Stimulated activated memory B cell treated with anti-CD40 and anti-IgM and Interleukin-4, amounts not matched to agents 10 μg/mL and 1 μg/mL and 100 μg/mL, for 72 hours (primary cell): ENCODE measurements at places on chromosomes 16 and 17.
A peak's percentile ranks its signal among the peaks of the same experiment; 100 is the strongest.

DNA sequence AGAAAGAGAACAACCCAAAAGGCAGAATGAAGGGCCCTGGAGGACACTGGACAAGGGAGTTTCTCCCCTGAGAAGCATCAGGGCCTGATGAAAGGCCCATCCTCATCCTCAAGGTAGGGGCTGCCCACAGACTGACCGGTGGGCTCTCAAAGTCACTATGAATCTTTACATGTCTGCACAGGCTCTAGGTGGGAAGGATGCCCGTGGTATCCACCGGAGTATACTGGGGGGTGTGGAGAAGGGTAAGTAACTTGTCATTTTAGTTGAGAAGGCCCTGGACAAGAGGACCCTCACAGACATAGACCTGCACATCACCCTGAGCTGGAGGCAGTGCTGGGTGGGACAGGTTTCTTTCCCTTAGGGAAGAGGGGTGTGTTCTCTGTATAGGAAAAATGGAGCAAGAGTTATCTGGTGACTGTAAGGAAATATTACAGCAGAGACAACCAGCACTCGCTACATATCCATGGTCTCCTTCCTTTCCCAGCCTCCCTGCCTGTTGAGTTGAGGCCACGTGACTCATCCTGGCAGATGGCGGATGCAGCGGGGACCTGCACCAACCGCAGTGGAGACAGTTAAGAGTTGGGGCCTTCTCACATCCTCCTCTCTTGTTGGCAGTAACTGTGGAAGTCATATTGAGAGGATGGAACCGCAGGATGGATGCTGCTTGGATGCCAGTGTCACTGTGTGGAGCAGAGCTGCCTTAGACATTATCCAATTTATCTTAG is 45.6 kb upstream of the KCNJ12 start:
- no peak overlapping the region for H3K27ac ChIP-seq
- no peak overlapping the region for H3K4me3 ChIP-seq
- no peaks in the 10 kb centered on the region for H3K27me3 ChIP-seq
- no peak for ATAC-seq
- peaks cover 12% of the 10 kb centered on the region for H3K4me1 ChIP-seq

DNA sequence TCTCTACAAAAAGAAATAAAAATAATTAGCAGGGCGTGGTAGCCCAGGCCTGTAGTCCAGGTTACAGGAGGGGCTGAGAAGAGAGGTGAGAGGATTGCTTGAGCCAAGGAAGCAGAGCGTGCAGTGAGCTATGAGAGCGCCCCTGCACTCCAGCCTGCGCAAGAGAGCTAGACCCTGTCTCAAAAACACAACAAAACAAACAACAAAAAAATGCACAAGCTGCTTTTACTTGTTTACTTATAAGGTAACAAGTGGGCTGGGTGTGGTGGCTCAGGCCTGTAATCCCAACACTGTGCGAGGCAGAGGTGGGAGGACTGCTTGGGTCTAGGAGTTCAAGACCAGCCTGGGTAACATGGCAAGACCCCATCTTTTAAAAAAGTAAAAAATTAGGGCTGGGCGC is 1.7 kb downstream of the CYTH1 start:
- H3K4me1 ChIP-seq = peaks cover 56% of the 10 kb centered on the region
- peaks cover 13% of the 10 kb centered on the region for H3K36me3 ChIP-seq
- H3K4me3 ChIP-seq = peak overlapping the region; percentile 82
- no peak for ATAC-seq
- no peaks in the 10 kb centered on the region for H3K27me3 ChIP-seq
- H3K27ac ChIP-seq = peak overlapping the region; percentile 89

DNA sequence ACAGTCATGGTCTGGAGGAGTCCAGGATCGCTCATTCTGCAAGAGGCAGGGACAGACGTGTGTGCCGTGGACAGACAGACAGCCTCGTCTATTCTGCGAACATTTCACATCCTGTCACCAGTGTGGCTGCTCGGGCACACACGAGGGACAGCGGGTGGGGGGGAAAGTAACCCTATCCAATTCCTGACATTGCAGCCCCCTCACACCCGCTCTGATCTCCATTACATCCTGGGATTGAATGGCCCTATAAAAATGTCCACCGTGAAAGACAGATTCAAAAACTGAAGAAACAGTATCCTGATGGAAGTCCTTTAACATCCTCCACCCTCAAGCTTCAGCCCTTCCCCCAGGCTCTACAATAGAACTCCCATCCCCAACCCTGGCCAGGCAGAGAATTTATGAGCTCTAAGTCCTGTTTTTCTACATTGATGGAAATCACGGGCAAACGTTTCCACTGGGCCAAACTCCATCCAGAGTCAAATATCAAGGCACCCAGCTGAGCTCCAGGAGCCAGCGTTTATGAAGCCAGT is 39.4 kb downstream of the HS3ST3A1 start:
- no peaks in the 10 kb centered on the region for H3K4me1 ChIP-seq
- no peaks in the 10 kb centered on the region for H3K36me3 ChIP-seq
- no peak overlapping the region for H3K4me3 ChIP-seq
- no peaks in the 10 kb centered on the region for H3K27me3 ChIP-seq
- no peak for ATAC-seq

- H3K27ac ChIP-seq = peak overlapping the region; percentile 72
- no peak overlapping the region for H3K4me3 ChIP-seq
- H3K27me3 ChIP-seq = no peaks in the 10 kb centered on the region
- no peaks in the 10 kb centered on the region for H3K36me3 ChIP-seq
- no peak for ATAC-seq
These were observed 51.8 kb downstream of the SMPD3 start for GRCh38 chr16:68396481-68396880.

DNA sequence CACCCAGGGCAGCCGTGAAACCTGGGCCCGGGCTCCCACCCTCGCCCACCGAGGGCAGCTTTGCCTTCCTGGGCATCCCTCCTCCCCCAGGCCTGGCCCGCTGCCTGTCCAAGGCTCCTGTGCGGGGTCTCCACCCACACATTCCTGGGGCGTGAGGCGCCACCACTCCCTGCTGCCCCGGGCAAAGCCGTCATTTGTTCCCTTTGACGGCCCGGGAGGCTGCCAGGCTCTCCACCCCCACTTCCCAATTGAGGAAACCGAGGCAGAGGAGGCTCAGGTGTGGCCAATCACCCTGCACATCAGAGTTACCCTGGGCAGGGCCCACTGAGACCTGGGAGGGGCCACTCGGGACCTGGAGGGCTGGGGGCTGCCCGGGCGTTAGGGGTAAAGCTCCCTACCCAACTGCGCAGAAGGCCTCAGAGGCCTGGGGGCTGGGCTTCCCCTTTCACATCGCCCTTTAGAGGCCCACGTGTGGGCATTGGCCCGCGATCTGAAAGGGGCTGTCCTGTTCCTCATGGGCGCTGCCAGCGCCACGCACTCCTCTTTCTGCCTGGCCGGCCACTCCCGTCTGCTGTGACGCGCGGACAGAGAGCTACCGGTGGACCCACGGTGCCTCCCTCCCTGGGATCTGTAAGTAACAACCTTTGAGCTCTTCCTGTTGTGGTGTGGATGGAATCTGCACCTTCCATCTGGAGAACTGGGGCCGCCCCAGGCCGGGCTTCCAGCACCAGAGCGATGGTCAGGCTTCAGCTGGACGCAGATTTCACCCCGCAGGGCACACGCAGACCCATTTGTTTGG is at the start of gene MSLN:
MSLN (plus strand) TSS at position 190 of the 799 bp plus-strand sequence. CDS start 1,947 bp downstream, outside the sequence.
- peaks cover 49% of the 10 kb centered on the region for H3K27me3 ChIP-seq
- H3K4me1 ChIP-seq = no peaks in the 10 kb centered on the region
- no peaks in the 10 kb centered on the region for H3K36me3 ChIP-seq

- H3K4me1 ChIP-seq = no peaks in the 10 kb centered on the region
- H3K27me3 ChIP-seq = peaks cover 7% of the 10 kb centered on the region
- H3K27ac ChIP-seq = no peak overlapping the region
These were observed 47.9 kb downstream of the SCPEP1 start for GRCh38 chr17:57025876-57026275.

DNA sequence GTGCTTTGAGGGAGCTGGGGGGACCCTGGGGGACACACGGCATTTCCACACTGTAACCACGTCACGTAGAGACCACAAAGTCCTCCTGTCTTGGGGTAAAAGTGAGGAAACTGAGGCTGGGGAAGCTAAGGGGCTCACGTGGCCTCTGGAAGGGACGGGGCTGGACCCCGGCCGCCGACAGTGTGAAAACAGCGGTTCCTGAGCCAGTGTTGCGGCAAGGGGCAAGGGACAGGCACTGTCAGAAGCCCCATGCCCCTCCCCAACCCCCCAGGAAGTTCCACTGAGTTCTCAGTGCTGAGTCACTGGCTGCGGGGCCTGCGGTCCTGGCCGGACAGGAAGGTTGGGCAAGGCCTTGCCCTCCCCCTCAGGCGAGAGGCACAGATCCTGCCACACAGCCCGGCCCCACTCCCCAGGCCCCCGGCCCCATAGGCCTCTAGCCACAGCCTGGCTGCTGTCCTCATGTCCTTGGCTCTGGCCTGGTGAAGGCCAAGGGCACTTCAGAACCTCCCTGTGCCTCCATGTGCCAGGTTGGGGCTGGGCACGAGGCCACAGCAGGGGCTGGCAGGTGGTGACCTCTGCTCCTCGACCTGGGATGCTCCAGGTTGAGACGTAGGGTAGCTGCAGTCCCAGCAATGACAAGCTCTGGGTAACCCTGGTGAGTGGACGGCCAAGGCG is 5.0 kb upstream of the CCDC57 start:
- no peak overlapping the region for H3K4me3 ChIP-seq
- ATAC-seq = no peak
- peak overlapping the region; percentile 99 for H3K27ac ChIP-seq
- peaks cover 39% of the 10 kb centered on the region for H3K4me1 ChIP-seq

- ATAC-seq = no peak
- no peak overlapping the region for H3K27ac ChIP-seq
- H3K4me3 ChIP-seq = no peak overlapping the region
- H3K4me1 ChIP-seq = peaks cover 7% of the 10 kb centered on the region
These were observed 12.3 kb downstream of the SDR42E2 start for GRCh38 chr16:22174642-22175041.

DNA sequence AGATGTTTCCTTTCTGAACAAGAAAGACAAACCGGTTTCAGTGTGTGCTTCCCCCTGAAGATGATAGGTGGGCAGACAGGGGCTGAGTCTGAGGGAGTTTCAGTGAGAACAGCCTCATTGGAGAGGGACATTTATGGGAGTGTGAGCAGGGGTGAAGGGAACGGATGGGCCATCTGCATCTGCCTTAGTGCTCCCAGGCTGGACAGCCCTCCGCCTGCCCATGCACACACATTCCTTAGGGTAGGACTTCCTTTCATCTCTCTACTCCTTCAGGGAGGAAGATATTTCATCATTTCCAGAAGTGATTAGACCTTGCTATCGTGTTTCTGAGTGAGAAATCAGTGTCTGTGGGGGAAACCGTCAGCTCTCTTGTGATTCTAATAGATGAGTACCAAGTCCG is 3.8 kb downstream of the SHISA6 start:
- no peaks in the 10 kb centered on the region for H3K36me3 ChIP-seq
- no peaks in the 10 kb centered on the region for H3K4me1 ChIP-seq
- peaks cover 31% of the 10 kb centered on the region for H3K27me3 ChIP-seq
- H3K4me3 ChIP-seq = no peak overlapping the region
- no peak overlapping the region for H3K27ac ChIP-seq

- no peak for ATAC-seq
- peaks cover 36% of the 10 kb centered on the region for H3K4me1 ChIP-seq
- H3K27me3 ChIP-seq = no peaks in the 10 kb centered on the region
- H3K27ac ChIP-seq = peak overlapping the region; percentile 94
- peak overlapping the region; percentile 93 for H3K4me3 ChIP-seq
- peaks cover 14% of the 10 kb centered on the region for H3K36me3 ChIP-seq
These were observed 658 bp downstream of the RABEP2 start for GRCh38 chr16:28924399-28924761.

DNA sequence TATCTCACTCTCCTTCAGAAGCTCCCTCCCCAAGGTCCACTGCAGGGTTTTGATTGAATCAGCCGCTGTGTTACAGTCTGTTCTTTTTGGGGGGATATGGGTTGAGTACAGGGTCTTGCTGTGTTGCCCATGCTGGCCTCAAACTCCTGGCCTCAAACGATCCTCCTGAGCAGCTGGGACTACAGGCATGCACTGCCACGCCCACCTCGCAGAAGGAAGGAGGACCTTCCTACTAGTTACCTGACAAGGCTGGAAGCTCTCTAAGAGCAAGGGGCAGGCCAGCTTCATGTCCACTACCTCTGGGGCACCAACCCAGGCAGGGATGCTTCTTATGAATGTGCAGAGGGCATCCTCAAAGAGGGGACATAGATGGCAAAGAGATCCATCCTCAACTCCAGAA is 1.9 kb upstream of the MMP28 start:
- ATAC-seq = no peak
- H3K27ac ChIP-seq = no peak overlapping the region
- H3K27me3 ChIP-seq = peaks cover 34% of the 10 kb centered on the region
- no peaks in the 10 kb centered on the region for H3K36me3 ChIP-seq

DNA sequence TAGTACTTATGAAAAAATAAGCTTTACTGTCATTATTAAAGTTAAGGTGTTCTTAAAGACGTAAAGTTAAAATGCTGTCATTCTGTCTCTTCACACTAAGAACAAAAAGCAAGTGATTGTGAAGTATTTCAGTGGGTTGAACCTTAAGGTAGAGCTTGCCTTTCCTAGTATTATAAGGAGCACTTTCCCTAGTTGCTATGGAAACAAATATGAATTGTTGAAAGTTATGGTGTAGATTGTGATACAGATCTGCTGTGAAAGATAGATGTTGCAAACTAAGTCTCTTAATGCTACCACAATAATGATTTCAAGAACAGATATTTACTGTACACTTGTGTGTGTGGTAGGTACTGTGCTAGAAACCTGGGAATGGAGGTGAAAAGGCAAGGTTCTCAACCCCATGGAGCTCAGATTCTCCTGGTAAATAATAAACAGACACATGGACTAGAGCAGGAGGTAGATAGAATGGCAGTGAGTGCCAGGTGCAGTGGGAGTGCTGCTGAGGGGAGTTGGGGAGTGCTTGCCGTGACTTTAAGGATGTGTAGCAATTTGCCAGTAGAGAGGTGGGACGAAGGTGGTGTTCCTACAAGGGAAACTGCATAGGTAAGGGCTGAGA is 34.7 kb downstream of the MRTFB start:
- peaks cover 13% of the 10 kb centered on the region for H3K4me1 ChIP-seq
- no peaks in the 10 kb centered on the region for H3K27me3 ChIP-seq
- H3K4me3 ChIP-seq = no peak overlapping the region
- no peak for ATAC-seq
- H3K36me3 ChIP-seq = peaks cover 4% of the 10 kb centered on the region
- no peak overlapping the region for H3K27ac ChIP-seq
